Stomach (tissue), 19 donors: ENCODE measurements at places on chromosomes 1 and 21. TPM values are rescaled to one million over a fixed set of nuclear protein-coding genes. Genes with fewer than 3 reads are reported as not detected.

GRCh38 chr1:150464422-150464826 lies 22.8 kb upstream of the TARS2 start:
- peak; percentile 86 for DNase-seq

DNA sequence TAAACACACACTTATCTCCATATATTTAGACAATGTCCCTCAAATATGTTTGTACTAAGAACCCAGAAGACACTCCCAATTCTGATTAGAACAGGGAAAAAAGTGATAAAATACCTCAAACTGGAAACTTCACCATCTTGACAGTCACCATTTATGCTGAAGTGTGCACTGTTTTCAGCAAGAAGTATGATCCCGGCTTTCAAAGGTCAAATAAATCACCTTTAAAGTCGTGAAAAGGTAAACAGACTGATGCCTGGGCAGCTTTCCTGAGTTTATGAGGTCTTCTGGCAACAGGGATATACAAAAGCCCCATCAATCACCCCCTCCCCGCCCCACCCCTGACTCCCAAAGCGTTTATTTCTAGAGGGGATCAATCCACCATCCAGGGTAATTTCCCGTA lies 37.9 kb downstream of the HLX start:
- DNase-seq: no peak

DNA sequence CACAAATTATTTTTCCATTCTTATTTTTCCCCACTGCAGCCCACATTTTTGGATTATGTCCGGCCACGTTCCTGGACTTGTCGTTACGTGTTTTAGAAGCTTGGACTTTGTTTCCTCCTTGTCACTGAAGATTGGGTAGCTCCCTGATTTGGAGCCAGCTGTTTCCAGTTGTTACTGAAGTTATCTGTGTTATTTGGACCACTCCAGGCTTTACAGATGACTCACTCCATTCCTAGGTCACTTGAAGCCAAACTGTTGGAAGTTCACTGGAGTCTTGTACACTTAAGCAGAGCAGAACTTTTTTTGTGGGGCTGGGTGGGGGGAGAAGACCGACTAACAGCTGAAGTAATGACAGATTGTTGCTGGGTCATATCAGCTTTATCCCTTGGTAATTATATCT lies 12.2 kb upstream of the AXDND1 start:
- peak; percentile 51 for DNase-seq

- DNase-seq: peak; percentile 23
Measured at GRCh38 chr21:33848249-33848953, 67.2 kb downstream of the ATP5PO start.

DNA sequence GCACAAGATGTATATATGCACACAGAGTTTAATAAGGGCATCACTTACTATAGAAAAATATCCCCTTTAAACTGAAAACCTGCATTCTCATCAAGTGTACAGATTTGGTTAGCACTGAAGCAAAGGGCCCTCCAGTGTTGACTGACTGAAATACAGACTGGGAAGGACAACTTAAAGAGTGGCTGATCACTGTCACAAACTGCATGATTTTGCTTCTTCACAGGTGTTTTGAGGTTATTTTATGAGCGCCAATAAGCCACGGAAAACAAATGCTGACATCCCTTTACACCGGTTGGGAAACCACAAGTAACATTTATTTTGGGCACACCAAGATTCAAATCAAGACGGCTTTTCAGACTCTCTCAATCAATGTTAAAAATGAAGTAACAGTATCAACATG lies 30.9 kb upstream of the RAP1GAP start:
- DNase-seq: no peak

- no peak for DNase-seq
Measured at GRCh38 chr1:186022184-186022583, 288.0 kb downstream of the HMCN1 start.

DNA sequence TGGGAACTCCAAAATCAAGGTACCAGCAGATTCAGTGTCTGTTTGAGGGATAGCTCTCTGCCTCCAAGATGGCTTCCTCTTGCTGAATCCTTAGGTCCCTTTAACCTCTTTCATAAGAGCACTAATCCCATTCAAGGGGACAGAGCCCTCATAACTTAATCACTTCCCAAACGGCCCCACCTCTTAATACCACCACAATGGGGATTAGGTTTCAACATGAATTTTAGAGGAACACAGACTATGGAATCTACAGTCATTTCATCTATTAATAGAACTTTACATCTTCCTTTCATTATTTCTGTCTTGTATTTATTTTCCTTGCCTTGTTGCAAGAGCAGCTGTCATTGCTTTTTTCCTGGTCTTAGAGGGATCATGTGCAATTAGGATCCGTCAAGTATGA lies 30.3 kb downstream of the HOOK1 start:
- no peak for DNase-seq

DNA sequence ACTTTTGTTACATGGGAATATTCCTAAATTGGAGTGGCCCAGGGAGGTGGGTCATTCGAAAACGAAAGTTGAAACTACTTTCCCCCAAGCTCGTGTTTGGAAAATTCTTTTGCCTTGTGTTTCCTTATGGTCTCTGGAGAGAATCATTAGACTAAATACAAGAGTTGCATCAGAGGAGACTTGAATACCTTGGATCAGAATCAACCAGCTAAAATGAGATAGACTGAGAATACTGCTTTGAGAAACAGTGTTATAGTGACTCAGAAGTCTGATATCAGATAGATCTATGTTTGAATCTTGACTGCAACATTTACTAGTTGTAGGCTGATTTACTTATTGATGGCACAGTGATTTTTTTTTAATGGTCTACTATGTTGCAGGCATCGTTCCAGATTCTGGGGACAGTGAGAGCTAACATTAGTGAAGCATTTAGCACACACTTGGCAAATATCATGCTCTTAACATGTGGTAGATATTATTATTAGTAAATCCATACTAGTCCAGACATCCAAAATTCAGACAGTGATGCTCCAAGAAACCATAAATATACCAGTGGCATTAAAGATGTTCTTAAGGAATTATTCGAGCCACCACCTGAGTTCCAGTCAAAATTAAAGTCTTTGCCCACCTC lies 12.9 kb upstream of the ACTN2 start:
- DNase-seq: peak; percentile 39

- no peak for DNase-seq
Measured at GRCh38 chr1:168665975-168666374, 63.0 kb downstream of the DPT start.

DNA sequence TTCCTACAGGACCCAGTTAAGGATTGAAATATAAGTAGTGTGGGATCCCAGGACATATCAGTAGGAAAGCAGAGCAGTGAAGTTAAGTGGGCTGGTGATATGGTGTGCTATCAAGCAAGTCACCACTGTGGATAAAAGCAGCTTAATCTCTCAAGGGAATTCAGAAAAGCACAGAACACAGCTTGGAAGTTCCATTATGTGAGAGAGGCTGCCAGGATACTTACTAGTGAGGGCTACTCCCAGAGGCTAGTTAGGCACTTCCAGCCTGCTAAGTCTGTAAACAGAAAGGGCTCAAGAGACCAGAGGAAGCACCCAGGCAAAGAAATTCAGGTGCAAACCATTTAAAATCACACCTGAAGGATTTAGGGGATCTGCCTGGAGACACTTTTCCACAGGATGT lies 18.8 kb upstream of the GRIK1 start:
- no peak for DNase-seq

GRCh38 chr1:9689011-9689706 lies 37.6 kb downstream of the PIK3CD start:
- peak; percentile 90 for DNase-seq

DNA sequence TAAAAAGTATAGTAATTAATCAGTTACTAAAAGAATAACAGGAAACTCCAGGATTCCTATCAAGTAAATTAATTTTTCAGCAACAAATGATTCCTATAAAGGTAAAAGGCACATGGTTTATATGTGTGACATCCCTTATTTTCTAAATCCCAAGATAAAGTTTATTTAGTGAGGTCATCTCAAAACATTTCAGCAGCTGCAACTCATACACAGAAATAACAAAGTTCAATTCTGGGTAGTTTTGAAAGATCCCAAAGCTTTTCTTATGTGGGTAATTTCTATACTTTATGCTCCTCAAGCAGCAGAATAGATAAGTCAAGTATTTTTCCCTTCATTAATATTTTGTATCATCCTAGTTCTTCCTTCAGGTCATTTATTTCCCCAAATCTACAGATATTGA lies 117.7 kb downstream of the EIF4G3 start:
- no peak for DNase-seq

DNA sequence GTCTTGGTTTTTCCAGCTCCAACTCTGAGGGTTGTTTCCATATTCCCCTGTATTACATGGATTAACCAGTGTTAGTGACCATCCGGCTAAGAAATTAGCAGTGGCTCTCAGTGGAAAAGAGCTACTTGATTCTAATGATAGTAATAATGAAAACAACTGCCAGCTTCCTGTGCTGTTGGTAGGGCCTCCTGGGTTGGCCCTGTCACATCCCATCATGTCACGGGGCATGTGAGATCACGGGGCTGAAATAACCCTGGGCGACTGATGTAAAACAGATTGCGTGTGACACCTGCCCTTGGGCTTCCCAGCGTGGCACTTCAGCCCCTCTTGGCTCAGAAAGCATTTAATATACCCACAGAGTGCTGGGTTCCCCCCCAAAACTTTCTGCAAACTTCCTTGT lies 149.0 kb downstream of the ROR1 start:
- no peak for DNase-seq

DNA sequence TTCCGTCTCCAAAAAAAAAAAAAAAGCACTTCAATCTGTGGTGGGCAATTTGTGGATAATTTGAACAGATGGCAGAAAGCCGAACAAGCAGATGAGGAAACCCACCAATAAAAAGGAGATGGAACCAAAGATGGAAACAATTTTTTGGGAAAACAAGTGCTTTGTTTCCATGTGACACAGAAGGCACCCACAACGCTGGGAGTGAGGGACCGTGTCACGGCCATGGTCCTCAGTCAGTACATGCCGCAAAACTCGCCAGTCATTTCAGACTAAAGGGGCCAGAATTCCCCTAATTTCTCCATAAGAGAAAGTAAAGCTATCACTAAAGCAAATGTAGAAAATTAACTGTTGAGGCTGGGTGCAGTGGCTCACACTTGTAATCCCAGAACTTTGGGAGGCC lies 5.0 kb downstream of the CCNL2 start:
- DNase-seq: no peak

GRCh38 chr1:3778590-3779264 lies 6.2 kb downstream of the SMIM1 start:
- DNase-seq: no peak

GRCh38 chr1:169508432-169509338 lies 22.9 kb upstream of the SLC19A2 start:
- DNase-seq: no peak

GRCh38 chr1:209375671-209376365 lies 207.7 kb upstream of the CAMK1G start:
- no peak for DNase-seq

DNA sequence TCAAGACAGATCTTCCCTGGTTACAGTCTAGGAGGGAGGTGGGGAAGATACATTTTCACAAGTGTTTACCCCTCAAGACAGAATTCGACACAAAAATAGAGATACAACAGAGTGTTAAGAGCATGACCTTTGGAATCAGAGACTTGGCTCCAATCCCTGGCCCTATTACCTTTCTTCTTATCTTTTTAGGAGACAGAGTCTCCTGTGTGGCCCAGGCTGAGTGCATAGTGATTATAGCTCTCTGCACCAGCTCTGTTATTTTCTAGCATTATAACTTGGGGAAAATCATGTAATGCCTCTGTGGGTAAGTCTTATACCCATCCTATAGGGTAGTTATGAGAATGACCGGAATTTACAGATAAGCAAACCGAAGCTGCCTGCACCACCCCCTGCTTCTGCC lies 9.8 kb downstream of the NIPAL3 start:
- DNase-seq: no peak

DNA sequence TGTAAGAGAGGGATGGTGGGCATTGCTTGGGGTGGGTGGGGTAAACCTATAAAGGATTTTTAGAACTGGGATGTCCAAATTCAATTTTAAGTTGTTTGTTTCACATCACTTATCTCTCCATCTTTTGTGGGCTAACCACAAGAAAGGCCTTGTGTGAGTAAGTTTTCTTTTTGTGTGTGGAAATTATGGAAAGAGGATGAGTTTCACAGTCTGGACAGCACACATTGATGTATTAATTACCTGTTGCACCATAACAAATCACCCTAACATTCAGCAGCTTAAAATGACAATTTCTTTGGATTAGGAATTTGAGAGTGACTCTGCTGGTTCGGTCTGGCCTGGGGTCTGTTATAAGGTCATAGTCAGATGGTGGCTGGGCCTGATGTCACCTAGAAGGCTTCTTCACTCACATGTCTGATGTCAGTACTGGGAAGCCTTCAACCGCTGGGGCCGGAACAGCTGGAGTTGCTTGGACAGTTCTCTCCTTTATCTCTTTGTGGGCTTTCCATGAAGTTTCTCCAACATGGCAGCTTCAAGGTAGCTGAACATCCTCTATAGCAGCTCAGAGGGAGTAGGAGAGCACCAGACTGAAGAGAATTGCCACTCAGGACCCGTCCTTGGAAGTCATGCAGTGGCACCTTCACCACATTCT lies 2.0 kb upstream of the COL9A2 start:
- no peak for DNase-seq

DNA sequence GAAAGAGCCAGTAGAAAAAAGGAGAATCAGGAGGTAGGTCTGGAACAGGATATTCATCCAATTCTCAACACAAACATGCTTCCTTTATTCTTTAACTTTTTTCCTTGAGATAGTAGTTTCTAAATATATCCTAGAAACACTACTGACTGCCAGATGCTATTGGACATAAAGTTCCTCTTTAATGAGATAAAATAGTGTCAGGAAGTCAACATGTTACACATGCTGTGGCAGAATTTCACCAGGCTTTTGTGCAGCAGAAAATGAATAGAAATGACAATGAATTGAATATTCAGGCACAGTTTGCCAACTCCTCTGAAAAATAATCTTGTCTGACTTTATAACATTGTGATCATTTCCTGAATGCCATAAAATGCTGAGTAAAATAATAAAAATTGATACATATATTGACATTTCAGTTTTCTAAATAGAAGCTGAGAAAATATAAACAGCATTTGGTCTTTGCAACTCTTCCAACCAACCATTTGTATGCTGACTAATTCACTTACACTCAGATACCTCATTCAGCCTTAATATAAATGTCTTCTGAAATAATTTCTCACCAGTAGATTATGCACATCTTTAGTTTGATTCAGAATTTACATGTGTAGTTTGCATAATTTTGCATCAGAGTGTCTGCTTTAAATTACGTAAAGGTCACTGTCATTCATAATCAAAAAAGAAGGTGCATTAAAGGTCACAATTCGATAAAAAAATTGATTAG lies 486.1 kb upstream of the ADGRL2 start:
- DNase-seq: peak; percentile 13

The OR6K3 gene
- total RNA-seq: not detected

The DIRAS3 gene
- total RNA-seq: not detected

The GBP6 gene
- total RNA-seq: not detected

The SPRR1B gene
- total RNA-seq: not detected

The KRTCAP2 gene
- 133 TPM for total RNA-seq

The CD48 gene
- total RNA-seq: 0.58 TPM

The MAGOH gene
- total RNA-seq: 46.3 TPM

The SVBP gene
- total RNA-seq: 11.2 TPM

The EFNA1 gene
- total RNA-seq: 12.2 TPM

The RGS8 gene
- total RNA-seq: not detected

The AHDC1 gene
- total RNA-seq: 10.8 TPM

The CDC42BPA gene
- 57.1 TPM for total RNA-seq

The RAP1GAP gene
- 21.1 TPM for total RNA-seq

The PLEKHA6 gene
- total RNA-seq: 97.9 TPM

The CHRM3 gene
- total RNA-seq: 49.8 TPM

The RCSD1 gene
- total RNA-seq: 13.4 TPM
